AG09319 (cell line): ENCODE measurements at places on chromosomes 12 and 14.

DNA sequence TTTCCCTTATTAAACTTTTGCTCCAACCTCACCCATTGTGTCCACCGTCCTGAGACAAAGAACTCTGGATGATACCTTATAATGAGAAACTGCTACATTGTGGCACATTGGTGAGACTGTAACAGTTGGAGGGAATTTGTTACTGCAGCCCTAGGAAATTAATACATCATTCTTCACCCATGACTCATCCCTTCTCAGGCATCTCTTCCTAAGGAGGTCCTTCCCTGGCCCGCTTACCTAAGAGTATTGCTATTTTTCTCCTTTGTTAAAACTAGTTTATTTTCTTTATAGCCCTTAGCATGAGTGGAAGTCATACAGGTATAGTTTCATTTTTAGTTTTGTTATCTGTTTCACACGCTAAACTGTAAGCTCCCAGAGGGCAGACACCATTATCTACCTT, 87.1 kb downstream of the TMEM260 start:
- DNase-seq, result no peak

- DNase-seq, result no peak
Observed at GRCh38 chr12:27808841-27809240, 28.8 kb upstream of the MANSC4 start.

GRCh38 chr12:119393677-119394076, 59.1 kb downstream of the CCDC60 start:
- DNase-seq, result no peak

DNA sequence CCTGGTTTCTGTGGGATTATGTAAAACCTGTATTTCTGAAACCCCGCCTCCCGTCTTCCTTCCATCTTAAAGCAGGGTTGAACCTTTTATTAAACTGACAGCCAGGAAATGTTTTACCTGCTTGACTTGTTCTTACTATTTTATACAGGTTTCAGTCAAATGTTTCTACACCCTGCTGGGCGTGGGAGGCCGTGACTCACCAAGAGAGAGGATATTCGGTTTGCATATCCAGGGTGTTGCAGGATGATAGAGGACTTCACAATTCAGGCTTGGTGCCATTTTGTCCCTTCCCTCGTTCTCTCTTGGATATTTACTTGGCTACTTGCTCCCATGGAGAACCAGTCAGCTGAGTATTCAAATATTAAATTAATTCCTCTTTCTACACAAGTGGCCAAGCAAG, 69.7 kb downstream of the ARF6 start:
- DNase-seq, result no peak

GRCh38 chr12:39722504-39722903, 102.9 kb upstream of the ABCD2 start:
- DNase-seq, result no peak

DNA sequence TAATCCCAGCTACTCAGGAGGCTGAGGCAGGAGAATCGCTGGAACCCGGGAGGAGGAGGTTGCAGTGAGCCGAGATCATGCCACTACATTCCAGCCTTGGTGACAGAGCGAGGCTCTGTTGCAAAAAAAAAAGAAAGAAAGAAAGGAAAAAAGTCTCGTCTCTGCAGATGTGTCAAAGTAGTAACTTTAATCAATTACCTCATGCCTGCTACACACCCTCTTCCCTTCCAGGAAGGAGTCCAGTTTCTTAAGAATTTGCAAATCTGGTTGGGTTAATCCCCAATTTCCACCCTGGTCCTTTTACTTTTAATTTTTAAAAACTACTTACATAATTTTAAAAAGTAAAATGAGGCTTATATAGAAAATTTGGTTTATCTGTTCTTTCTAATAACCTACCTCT, 234.5 kb upstream of the KITLG start:
- DNase-seq, result no peak

GRCh38 chr12:56885316-56885715, 48.9 kb downstream of the SDR9C7 start:
- DNase-seq, result no peak

DNA sequence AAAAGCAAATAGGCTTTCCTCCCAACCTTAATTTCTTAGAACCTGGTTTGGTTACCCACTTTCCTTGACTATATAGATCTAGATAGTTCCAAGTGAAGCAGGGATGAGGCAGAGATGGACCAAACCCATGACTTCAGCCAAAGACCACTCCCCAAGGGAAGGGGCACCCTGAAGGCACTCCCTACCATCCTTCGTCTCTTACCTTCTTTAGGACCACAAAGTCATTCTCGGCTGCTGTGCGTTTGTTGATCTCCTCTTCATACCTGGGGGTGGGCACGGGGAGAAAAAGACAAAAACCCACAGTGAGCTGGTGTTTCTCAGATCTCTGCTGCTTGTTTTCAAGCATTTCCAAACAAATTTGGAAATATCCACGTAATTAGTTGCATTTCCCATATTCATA, 3.4 kb downstream of the KRT4 start:
- DNase-seq, result no peak

GRCh38 chr14:94011795-94012194, 14.3 kb upstream of the OTUB2 start:
- no peak for DNase-seq

GRCh38 chr12:104823985-104824461, 134.1 kb downstream of the SLC41A2 start:
- DNase-seq, result no peak

DNA sequence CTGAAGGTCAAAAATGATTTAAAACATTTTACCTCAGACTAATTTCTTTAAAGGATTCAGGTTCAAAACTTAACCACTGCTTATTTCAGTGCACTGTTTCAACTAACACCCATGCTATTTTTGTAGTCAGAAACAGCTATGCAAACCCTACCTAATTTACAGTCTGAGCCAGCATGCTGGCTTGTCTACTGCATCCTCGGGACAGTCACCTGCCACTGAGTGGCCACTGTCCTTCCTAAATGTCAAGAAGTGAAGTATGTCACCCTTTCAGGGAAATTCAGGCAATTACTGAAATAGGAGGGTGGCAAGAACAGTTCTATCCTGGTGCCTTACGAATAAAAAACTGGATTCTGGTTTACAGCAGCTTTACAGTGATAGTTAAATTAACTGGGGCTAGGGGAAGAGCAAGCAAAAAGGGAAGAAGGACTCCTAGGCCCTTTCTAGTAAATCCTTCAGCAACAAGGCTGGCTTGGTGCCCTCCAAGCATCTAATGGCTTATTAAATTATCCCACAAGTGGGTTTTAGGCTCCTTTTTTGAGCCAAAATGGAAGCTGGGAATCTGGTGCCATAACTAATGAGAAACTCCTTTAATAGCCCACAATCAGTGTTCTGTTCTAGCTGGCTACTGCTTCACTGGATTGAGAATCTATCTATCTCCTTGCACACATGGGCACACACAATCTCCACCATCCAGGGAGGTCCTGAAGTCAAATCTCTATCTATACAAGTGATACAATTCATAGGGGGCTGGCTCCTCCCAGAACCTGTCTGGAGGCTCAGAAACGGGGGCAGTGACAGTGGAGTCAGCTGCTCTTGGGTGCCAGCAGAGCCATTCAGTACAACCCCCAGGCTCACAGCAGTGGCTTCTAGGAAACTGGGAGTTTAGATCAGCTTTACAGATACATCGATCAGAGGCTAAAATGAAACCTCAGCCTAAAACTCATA, 43.4 kb downstream of the SH2B3 start:
- DNase-seq, result no peak

DNA sequence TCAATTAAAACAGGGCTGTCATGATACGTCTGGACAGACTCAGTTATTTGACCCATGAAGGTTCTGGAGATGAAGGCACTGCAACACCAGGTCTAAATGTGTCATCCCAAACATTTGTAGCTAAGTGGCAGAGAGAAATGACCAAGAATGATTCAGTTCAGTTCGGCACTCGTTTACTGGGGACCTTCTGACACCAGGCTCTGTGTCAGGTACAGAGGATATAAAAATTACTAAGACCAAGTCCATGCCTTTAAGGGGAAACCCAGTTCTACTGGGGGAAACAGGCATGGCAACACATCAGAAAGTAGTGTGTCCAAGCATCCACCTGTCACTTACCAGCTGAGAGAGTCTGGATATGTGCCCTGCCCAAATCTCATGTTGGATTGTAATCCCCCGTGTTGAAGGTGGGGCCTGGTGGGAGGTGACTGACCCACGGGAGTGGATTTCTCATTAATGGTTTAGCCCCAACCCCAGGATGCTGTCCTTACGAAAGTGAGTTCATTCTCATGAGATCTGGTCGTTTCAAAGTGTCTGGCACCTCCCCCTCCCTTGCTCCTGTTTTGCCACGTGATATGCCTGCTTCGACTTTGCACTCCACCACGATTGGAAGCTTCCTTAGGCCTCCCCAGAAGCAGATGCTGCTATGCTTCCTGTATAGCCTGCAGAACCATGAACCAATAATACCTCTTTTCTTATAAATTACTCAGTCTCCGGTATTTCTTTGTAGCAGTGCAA, 41.9 kb upstream of the BCL2L14 start:
- DNase-seq, result no peak

DNA sequence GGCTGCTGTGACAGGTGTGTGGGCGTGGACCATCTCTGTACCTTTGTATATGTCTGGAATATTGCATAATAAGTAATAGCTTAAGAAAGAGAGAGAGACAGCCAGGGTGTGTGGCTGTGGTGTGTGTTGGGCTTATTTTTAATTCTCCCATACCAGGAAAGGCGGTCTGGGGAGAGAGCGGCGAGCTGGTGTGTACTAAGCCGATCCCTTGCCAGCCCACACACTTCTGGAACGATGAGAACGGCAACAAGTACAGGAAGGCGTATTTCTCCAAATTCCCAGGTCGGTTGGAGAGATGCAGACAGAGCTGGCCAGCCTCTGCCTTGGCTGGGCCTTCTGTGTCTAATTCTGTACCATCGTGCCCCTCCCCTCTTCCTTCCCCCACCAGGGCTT, 63.9 kb downstream of the AACS start:
- no peak for DNase-seq
